ENCODE measurements at places on chromosomes 12 and 14.

- peak; percentile 65 for DNase-seq
Observed at GRCh38 chr14:75279153-75279762, 630 bp downstream of the FOS start.

GRCh38 chr14:85501751-85502150, 28.2 kb upstream of the FLRT2 start:
- no peak for DNase-seq

- DNase-seq = no peak
Observed at GRCh38 chr14:30260833-30261607, 297.9 kb upstream of the G2E3 start.

GRCh38 chr14:71618716-71619115, 313.5 kb upstream of the RGS6 start:
- no peak for DNase-seq

DNA sequence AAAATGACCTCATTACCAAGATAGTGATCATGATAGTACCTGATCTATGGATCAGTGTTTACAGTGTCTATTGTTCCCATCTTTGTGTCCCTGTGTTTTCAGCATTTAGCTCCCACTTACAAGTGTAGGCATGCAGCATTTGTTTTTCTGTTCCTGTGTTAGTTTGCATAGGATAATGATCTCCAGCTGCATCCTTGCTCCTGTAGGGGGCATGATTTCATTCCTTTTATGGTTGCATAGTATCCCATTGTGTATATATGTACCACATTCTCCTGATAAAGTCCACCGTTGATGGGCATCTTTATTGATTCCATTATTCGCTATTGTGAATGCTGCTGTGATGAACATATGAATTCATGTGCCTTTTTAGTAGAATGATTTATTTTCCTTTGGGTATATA, 215.4 kb upstream of the NAV3 start:
- no peak for DNase-seq

DNA sequence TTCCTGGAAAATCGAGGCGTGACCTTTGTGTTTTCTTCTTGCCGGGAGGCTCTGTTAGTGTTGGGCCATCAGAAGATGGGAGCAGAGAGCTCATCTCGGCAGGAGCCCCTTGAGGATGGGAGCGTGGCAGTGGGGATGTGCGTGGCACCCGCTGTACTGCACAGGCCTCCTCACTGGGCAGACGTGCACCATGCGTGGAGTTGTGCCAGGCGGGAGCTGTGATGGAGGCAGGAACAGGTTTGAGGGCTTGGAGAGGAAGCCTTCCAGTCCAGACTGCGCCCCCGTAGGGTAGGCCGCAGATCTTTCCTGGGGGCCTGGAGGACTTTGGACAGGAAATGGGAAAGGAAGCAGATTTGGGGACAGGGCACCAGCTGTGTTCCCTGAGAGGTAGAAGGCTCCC, 197.5 kb downstream of the TSPAN9 start:
- no peak for DNase-seq

- no peak for DNase-seq
Observed at GRCh38 chr12:99154216-99154982, 493.2 kb upstream of the GARIN6 start.
